CD4-positive, alpha-beta T cell treated with Interleukin-6 for 4 hours (primary cell): ENCODE measurements at places on chromosomes 2 and 18.

GRCh38 chr18:11657554-11657953 lies 31.5 kb upstream of the GNAL start:
- no peak for DNase-seq

DNA sequence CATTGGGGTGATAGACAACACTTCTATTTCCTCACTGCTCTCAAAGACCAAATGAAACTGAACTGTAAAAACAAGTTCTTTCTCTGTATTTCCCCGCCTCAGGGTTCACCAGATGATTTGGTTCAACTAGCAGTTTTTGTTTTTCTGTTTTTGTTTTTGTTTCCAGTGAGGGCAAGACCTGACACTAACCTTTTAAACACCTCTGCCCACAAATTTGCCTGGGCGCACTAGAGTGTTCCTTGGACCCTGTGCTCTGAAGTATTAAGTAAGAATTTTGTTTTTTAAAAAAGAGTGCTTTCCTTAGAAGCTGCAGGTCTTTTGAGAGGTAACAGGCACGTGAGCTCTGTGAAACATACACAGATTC lies 92.9 kb downstream of the DYSF start:
- no peak for DNase-seq

DNA sequence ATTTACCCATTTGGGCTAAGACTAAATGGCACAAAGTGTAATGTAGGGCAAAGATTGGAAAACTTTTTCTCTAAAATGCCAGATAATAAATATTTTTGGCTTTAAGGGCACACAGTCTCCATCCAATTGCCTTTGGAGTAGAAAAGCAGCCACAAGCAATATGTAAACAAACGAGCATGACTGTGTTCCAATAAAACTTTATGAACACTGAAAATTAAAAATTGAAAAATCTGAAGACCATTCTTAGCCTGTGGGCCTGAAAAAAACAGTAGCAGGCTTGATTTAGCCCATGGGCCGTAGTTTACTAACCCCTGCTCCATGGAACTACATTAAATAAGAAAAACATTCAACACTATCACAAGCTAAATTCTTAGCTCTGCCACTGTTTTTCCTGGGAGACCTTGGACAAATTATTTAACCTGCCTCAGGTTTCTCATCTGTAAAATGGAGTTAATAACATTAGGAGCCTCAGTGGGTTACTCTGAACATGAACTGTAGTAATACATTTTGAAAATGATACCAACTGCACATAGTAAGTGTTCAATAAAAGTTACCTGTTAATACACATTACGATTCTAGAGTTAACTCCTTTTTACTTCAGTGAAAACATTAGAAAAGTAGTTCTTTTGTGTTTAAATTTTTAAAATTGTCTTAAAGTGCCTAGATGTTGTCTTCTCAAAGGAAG lies 1.3 kb downstream of the IFIH1 start:
- DNase-seq, result no peak

DNA sequence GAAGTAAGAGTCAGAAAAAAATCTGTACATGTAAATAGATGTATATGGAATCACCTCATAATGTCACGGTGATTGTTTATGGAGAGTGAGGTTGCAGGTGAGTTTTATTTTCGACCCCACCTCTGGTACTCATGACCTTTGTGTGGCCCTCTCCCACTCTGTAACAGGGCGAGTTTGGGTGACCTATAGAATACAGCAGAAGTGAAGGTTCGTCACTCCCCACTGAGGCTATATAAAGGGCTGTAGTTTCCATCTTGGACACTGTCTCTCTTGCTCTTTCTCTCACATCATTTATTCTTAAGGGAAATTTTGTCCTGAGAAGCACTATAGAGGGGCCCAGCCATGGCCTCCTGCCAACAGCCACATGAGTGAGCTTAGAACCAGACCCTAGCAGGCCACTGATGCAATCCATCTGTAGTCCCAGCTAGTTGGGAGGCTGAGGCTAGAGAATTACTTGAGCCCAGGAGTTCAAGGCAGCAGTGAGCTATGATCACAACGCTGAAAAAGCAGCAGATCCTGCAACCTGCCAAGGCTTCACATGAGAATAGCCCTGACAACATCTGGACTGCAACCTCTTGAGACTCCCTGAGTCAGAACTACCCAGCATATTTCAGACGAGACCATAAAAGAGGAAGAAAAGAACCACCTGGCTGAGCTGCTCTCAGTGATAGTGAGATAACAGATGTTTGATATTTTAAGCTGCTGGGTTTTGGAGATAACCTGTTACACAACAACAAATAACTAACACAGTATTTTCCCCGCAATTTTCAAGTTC lies 74.3 kb upstream of the SLC1A4 start:
- no peak for DNase-seq

GRCh38 chr18:44654573-44654972 lies 26.1 kb upstream of the SETBP1 start:
- no peak for DNase-seq

DNA sequence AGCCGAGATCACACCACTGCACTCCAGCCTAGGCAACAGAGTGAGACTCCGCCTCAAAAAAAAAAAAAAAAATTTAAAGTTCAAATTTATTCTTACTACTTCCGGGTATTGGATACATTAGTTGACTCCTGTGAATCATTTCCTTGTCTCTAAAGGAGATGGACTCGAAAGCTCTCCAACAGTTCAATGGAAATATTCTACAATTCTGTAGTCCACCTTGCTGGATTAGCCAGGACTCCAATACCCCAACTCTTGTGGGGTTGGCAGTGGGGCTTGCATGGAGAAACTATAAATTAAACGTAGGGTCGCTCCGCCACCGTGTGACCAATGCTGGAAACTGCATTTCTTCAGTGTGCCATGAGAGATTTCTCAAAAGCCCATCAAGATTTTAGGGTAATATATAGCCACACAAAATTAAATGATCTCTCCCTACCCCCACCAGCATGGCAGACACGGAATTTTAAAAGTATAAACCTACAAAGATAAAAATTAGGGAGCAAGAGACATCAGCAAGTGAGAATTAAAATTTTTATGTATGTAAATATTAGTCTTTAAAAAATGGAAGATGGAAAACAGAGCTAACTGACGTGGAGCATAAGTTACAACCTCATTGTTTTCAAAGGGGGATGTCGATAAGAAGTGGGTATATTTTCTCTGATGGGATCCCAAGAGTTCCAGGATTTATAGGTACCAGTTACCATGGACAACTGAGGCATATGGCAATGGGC lies 27.8 kb upstream of the GAREM2 start:
- peak; percentile 68 for DNase-seq

DNA sequence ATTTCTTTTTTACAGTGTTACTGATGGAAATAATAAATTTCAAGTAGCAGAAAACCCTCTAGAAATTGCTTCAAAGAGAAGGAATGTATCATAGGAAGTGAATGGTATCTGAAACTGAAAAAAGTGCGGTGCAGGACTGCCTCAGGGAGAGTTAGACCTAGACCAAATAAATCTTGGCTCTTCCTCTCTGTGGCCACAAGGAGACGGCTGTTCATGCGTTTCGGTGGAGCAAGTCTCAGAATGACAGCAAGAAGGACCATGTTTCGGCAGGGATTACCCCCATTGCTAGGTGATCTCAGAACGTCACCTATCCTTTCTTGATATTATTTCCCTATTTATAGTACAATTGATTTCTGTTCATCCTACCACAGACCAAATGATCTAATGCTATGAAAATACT lies 522.3 kb downstream of the SOX11 start:
- DNase-seq, result no peak

GRCh38 chr2:83282841-83283240 lies 1176.2 kb downstream of the SUCLG1 start:
- DNase-seq, result no peak

GRCh38 chr2:226862623-226863022 lies 26.8 kb downstream of the RHBDD1 start:
- DNase-seq, result no peak

DNA sequence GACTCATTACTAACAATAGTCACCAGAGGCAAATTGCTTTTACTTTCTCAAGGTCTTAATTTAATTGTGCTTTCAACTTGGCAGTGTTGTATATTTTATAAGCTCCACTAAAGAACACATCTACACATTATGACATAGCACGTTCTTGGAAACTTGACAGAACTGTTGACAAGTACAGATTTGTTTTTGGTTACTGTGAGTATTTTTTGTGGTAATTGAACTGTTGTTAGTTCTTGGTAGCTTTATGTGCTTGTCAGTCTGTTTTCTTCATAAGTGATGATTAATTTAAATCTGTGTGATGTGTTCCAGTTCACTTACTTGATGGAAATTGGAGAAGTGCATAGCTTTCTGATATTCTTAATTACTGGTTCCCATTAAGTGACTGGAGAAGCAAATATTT lies 63.9 kb downstream of the COMMD1 start:
- DNase-seq, result no peak

- no peak for DNase-seq
These were observed 41.7 kb downstream of the HPCAL1 start for GRCh38 chr2:10344105-10345066.

GRCh38 chr2:165505514-165505913 lies 36.0 kb downstream of the CSRNP3 start:
- no peak for DNase-seq

- no peak for DNase-seq
These were observed 50.7 kb upstream of the DDX18 start for GRCh38 chr2:117763804-117764203.

GRCh38 chr2:238899386-238899785 lies 51.5 kb downstream of the TWIST2 start:
- DNase-seq, result no peak

DNA sequence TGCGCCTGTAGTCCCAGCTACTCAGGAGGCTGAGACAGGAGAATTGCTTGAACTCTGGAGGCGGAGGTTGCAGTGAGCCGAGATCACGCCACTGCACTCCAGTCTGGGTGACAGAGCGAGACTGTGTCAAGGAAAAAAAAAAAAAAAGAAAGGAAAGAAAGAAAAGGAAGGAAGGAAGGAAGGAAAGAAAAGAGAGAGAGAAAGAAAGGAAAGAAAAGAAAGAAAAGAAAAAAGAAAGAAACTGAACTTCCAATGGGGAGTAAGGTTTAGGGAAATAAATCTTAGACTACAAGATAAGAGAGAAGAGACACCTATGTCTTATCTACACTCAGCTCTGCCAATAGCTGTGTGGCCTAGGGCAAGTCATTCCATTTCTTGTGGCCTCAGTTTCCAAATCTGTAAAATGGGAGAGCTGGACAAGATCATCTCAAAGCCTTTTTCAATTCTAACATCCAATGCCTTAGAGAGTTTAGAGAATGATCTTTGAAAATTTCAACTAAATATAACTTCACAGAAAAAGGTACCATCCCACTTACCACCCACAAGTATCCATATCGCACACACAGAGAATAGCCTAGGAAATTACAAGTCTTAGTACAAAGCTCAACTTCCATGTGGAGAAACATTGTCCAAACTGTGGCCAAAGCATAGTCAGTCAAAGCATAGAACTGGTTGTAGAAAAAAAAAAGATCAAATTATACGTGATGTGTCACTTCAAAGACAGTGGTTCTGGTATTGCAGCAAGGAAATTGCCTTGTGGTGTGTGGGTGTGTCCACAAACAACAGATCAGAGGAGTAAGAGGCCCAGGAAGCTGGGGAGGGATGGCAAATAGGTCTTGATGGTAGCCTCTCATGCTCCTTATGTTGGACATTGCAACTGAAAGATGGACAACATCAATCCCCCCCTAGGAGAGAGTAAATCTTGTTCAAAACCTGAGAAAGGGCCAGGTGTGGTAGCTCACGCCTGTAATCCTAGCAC lies 42.4 kb downstream of the SLC14A2 start:
- peak; percentile 37 for DNase-seq

DNA sequence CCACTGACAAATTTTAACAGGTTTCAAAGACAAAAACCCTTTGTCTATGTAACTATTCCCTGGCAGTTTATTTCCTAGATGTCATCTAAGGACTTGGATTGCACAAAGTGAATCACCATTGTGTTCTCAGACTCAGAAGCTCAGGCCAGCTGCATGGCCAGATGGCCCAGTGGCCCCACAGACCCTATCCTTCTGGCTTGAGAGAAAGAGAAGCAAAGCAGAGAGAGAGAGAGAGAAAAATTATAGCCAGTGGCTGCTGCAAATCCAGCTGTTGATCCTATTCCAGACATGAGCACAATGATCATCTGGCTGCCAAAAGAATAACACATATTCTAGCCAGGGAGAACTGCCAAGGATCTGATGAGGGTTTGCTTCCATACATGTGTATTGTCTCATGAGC lies 25.8 kb downstream of the CTLA4 start:
- DNase-seq, result no peak

- DNase-seq, result no peak
These were observed 25.9 kb downstream of the COL5A2 start for GRCh38 chr2:189153619-189154018.

DNA sequence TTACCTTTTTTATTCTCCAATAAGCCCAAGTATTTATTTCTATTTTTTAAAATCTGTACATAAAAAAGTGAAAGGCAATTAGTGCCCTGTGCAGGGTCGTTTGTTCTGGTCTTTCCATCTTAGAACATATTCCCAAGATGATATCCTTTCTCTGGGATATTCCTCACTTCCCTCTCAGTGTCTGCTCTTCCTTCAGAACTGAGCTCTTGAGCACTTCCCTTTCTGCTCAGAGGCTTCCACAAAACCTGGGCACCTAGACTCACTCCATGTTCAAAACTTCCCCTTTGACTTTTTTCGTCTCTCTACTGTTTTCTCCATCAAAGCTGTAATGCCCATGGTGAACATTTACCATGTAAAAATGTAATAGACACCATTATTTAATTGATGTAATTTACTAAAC lies 296.5 kb upstream of the TCF4 start:
- DNase-seq, result no peak

DNA sequence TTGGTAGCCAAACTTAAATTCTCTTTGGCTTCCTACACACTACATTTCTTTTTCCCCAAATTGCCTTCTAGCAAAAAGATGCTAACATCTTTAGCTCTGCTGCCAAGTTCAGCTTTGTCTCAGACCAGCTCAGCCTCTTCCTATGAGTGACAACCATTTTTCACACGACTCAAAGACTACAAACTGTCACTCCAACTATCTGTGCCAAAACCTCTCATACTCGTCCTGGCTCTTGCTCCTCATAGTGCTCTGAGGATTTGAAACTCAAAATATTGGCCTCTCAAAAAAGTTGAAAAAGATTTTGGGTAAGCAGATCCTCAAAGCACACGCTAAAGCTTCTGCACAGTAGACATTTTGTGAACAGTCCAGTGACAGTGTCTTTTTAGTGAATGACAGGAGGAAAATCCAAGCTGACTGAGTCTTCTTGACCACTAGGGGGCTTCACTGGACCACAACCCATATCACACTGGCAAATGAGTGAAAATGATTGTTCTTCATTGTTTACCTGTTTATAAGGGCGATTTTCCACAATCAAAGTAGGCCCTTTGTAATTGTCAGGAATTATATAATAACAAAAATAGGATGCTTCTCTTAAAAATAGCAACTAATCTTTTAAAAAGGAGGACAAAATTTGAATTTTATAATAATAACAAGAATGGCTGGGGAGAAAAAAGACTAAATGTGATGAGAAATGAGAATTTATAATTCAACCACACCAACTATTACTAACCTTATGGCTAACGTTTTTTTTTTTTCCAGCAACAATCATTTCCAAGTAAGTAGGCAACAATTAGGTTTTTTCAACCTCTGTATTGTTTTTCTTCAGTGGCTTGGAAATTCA lies 85.5 kb upstream of the PGAP1 start:
- peak; percentile 34 for DNase-seq
